ENCODE measurements at places on chromosomes 12 and 14.

DNA sequence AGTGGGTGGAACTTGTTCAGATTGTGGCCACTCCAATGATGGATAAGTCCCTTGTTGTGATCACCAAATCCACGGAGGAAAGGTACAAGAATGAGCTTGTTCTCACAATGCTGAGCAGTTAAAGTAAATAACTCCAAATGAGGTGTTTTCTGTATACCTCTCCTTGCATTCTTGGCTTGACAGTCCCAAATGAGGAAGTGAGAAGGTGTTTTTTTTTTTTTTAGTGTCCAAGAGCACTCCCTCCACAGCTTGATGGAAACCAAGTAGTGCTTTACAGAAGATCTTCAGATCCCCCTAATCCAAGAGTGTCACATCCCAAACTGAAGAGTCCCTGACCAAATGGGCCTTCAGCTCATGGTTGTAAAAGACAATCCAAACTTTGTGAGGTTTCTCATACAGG lies 153.6 kb downstream of the ATP23 start:
- DNase-seq: no peak

DNA sequence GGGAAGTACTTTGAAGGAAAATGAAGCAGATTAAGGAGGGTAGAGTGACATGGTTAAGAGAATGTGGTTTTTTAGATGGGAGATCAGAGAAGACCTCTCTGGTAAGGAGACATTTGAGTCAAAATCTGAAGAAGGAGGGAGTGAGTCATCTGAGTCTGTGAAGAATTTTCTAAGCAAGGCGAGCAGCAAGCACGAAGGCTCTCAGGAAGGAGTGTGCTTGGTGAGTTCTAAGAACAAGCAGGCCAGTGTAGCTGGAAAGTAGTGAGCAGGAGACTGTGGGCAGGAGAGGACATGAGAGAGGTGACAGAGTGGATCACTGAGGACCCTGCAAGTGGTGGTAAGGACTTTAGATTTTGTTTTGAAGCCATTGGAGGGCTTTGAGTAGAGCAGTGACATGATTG lies 76.3 kb upstream of the FUT8 start:
- no peak for DNase-seq

GRCh38 chr12:89325495-89325894 lies 26.8 kb downstream of the DUSP6 start:
- DNase-seq: no peak

DNA sequence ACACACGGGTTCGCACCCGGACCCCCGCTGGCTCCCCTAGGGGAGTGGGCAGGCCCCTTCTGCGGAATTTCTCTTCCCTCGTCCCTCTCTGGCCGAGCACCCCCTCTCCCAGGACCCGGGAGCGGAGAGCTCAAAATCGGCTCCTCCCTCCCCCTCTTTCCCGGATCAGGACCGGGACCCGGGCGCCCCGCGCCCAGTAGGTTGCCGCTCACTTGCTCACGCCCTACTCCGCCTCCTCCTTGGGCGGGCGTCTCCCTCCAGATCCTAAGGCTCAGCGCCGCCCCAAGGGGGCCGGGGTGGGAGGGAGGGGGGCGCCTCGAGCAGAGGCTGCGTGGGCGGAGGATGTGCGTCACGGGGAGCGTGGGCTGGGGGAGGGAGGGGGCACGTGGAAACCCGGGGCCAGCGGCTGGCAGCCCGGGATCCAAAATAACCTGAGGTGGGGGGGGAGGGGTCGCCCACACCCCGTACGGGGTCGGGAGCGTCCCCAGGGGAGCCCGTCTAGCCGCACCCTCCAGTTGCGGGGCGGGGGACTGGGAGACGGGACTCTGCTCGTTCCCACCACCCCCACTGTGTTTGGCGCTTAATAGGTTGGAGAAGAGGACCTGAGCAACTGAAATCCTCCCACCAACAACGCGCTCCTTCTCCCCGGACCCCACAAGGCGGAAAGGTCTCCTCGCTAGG lies 1.8 kb upstream of the NAB2 start:
- DNase-seq: peak; percentile 92

DNA sequence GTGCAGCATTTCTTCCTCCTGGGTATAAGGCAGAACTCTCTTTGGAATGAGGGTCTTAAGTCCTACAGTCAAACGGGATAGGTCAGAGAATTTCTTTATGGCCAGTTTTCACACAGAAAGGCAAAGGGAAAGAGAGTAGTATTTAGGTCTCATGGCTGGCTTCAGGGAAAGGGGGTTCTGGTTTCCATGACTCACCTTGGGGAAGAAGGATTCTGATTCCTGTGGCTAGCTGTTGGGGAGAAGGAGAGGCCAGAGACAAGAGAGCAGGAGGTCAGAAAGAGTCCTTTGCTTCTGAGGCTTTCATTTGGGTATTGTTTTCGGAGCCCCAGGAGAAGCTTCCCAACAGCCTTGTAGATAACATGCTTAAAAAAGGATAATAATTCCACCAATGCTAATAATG lies 332.5 kb downstream of the NPAS3 start:
- DNase-seq: no peak

- DNase-seq: no peak
Measured at GRCh38 chr14:80313806-80314205, 102.5 kb upstream of the DIO2 start.

DNA sequence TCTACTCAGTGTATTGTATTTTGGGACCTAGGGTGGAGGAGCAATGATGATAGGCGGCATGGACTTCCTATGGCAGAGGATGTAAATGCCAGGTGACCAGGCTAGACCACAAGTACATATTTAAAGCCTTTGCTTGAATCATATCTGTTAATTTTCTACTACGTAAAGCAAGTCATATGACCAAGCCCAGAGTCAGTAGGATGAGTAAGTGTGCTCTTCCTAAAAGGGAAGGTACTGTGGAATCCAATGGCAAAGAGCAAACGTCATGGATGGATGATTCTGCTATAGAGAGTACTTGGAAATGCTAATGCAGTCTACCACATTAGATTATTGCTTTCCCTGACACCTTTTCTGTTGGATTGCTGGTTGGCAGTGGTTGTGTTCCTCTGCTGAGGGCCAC lies 16.8 kb downstream of the GPATCH2L start:
- peak; percentile 54 for DNase-seq

DNA sequence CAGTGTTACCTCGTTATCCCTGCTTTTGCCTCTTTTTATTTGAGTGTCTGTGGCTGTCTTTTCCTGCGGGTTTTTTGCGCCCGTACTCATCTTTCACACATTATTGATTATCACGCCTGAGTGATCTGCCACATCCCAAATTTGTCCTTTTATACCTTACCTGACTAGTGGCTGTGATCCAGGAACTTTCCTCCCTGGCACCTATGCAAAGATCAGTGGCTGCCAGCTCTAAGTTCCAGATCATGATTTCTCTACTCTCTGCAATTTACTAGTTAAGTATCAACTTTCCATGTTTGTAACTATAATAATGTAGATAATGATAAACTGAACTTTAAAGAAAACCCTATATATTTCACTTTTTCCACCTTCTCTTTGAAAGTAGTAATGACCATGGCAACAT lies 36.9 kb downstream of the PLEKHA5 start:
- DNase-seq: no peak

GRCh38 chr12:39798429-39798828 lies 178.8 kb upstream of the ABCD2 start:
- DNase-seq: no peak

DNA sequence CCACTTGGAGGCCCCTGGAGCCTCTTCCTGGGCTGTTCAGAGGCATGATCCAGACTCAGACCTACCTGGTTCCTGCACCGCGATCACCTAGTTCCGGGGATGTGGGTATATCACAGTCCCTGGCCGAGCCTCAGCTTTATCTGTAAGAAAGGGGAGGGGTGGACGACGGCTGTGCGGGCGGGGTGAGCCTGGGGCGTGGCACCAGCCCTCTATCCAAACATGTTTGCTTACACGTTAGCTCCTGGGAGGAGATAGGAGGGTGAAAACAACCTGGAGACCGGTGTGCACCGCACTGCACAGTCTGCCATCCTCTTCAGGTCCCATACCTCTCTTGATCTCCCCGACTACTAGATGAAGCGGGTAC lies 1.2 kb downstream of the ANKRD9 start:
- peak; percentile 20 for DNase-seq

GRCh38 chr14:61647704-61648103 lies 47.6 kb upstream of the HIF1A start:
- DNase-seq: no peak

GRCh38 chr12:109563291-109564284 lies 9.7 kb downstream of the MMAB start:
- no peak for DNase-seq

- no peak for DNase-seq
Measured at GRCh38 chr14:73717266-73717665, 3.1 kb upstream of the PNMA1 start.

GRCh38 chr12:27875677-27876076 lies 95.6 kb upstream of the MANSC4 start:
- no peak for DNase-seq

GRCh38 chr12:6533653-6533922 lies 729 bp upstream of the GAPDH start:
- no peak for DNase-seq

DNA sequence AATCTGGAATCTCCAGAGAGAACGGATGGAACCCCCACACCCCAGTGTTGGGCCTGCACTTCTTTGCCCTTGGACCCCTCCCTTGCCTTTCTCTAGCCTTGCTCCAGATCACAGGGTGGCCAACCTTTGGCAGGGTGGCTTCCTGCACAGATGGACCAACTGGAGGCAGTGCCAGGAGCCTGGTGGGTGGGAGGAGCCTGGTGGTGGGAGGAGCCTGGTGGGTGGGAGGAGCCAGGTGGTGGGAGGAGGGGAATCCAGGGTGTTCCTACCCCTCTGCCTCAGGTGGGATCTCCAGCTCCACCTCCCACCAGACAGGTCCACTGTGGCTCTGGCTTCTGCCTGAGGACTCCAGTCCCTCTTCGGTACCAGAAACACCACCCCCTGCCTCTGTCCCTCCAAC lies 15.0 kb upstream of the ORAI1 start:
- DNase-seq: no peak

GRCh38 chr12:31322801-31323207 lies 3.1 kb downstream of the SINHCAF start:
- DNase-seq: peak; percentile 69

GRCh38 chr12:101795013-101795412 lies 35.7 kb downstream of the GNPTAB start:
- no peak for DNase-seq

GRCh38 chr14:62138593-62138992 lies 376.4 kb downstream of the SNAPC1 start:
- DNase-seq: no peak

- no peak for DNase-seq
Measured at GRCh38 chr12:52041695-52042123, 9.5 kb upstream of the NR4A1 start.

- no peak for DNase-seq
Measured at GRCh38 chr12:17266856-17267255, 660.9 kb upstream of the LMO3 start.

GRCh38 chr12:50524621-50525020 lies 19.8 kb downstream of the DIP2B start:
- no peak for DNase-seq

- no peak for DNase-seq
Measured at GRCh38 chr14:43356979-43357545, 1150.0 kb downstream of the FSCB start.

GRCh38 chr12:94614288-94614721 lies 36.1 kb downstream of the TMCC3 start:
- no peak for DNase-seq

- DNase-seq: no peak
Measured at GRCh38 chr12:131740626-131741025, 29.7 kb downstream of the SFSWAP start.

DNA sequence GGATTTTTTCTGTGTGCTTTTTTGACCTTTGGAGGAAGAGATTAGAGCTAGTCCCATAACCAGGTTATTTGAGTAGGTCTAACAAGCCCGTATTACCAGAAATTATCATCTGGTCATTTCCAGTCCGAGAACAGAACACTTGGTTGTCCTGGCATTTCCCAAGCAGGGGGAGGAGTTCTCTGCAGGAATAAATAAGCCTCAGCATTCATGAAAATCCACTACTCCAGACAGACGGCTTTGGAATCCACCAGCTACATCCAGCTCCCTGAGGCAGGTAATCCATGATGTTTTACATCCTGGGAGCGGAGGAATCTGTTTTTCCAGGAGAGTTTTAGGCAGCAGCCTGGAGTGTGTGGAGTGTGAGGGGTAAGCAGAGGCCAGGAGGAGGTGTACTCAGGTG lies at the start of gene SERPINA3:
Gene SERPINA3, plus strand, starts transcription at position 218 of the 400 bp plus-strand sequence. CDS start 2,051 bp downstream, outside the sequence.
- no peak for DNase-seq

- DNase-seq: peak; percentile 81
Measured at GRCh38 chr12:96889273-96889933, 17.7 kb upstream of the NEDD1 start.

DNA sequence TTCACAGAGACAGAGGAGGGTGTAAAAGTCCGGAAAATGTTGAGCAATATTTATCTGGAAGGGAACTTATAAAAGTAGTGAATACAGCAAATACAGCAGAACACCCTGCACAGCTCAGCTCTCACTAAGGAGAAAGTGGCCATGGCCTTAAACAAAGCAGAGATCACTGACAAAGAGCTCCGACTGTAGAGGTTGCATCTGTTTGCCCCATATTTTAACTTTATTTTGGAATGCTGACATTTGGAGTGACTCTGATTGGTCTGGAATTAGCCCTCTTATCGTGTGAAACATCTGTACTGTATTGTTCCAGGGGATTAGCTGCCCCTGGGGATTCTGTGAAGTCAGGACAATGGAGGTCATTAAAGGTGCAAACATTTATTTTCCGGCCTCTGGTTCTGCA lies 1275.7 kb upstream of the FLRT2 start:
- no peak for DNase-seq

- DNase-seq: no peak
Measured at GRCh38 chr14:36997843-36998242, 174.6 kb downstream of the SLC25A21 start.

- no peak for DNase-seq
Measured at GRCh38 chr12:16027002-16027401, 115.9 kb downstream of the DERA start.

GRCh38 chr14:23751616-23752015 lies 115.5 kb downstream of the DHRS2 start:
- DNase-seq: no peak

GRCh38 chr12:19382563-19382962 lies 56.7 kb upstream of the AEBP2 start:
- no peak for DNase-seq

DNA sequence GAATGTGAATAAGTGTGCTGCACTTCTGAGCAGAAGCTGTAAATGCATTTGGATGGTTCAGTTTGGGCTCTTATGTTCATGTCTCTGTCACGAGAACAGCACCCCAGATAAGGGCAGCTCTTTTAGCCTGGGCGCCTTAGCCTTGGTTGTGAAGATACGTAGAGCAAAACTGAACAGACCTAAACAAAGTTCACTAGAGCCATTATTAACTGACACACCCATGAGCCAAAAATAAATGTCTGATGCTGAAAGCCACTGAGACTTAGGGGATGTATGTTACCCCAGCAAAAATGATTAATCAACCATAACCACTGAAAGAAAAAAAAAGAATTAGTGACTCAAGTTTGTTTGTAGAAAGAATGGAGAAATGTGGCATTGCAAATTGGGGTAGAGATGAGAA lies 343.4 kb downstream of the BCAT1 start:
- DNase-seq: no peak

DNA sequence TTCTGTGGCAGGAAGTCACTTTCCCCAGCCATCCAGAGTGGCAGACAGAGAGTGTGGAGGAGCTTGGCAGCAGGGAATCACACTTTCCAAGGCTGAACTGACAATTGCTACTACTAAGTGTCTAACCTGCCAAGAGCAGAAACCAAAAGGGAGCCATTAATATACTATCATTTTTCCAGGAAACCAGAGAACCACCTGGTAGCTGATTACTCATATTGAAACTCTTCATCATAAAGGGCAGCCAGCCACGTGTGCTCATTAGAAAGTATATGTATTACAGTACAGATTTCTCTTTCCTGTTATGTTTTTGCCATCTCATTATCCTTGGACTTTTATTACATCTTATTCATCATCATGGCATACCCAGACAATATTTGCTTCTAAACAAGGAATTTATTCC lies 374.9 kb downstream of the GXYLT1 start:
- no peak for DNase-seq

Data from RKO (cell line).